Fibroblast of mammary gland (primary cell): ENCODE measurements at places on chromosomes 1 and 21.

DNA sequence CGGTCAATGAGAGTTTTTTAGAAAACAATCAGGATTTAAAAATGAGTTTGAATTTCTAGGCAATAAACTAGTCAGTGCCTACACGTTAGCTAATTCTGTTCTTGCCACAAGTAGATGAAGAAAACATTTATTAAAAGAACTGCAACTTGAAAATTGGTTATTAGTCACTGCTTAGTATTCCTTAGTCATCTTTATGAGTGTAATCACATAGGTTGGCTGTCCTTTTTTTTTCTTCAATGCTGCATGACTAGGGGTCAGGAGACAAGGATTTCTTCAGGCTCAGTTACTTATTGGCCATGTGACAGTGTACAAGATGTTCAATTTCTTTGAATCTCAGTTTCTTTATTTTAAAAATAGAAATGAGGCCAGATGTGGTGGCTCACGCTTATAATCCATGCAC is 17.1 kb downstream of the SOAT1 start:
- DNase-seq = peak; percentile 98

DNA sequence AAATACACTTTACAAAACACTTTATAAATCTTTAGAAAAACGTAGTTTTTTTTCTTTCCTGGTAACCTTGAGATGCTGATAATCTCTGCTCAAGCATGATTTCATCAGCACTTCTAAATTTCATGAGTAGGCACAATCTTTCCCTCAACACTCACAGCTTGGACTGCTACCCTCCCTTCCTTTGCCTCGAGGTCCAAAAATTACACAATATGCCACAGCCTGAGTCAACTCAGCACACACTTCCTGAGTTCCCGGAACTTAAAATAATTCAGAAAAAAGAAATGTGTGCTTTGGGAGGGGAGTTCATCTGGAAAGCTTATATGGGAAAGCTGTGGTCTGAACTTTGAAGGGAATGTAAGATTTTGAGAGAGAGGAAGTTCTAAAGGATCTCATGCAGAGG is 5.9 kb downstream of the CLCA2 start:
- peak; percentile 96 for DNase-seq

- no peak for DNase-seq
Observed at GRCh38 chr1:37233606-37234005, 199.3 kb upstream of the GRIK3 start.

GRCh38 chr1:217590598-217590997 is 40.3 kb downstream of the GPATCH2 start:
- no peak for DNase-seq

GRCh38 chr1:51241119-51241518 is 5.0 kb downstream of the RNF11 start:
- DNase-seq = no peak

DNA sequence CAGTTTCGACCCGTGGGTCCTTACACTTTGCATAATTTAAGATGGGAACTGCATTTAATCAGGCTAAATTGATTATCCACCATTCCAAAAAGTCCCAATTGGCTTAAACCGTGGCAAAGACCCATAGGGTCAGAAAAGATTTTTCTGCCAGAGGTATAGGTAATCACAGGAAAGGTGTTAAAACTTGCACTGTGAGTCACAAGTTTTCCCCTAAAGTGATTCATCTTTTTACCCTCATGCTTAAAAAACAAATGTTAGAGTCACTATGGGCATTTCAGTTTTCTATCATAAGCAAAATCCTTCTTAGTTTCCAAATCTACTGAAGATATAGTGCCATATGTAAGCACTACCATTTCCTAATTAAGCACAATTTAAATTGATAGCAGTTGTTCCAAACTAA is 1079.8 kb downstream of the ADGRL2 start:
- DNase-seq = no peak
